ENCODE measurements at places on chromosomes 1 and 21. TPM values are rescaled to one million over a fixed set of nuclear protein-coding genes. Genes with fewer than 3 reads are reported as not detected.

FOXD2 gene
- not detected for total RNA-seq

ARHGAP30 gene
- not detected for total RNA-seq

RGS13 gene
- total RNA-seq = not detected

LCE2C gene
- total RNA-seq = not detected

CNKSR1 gene
- 0.30 TPM for total RNA-seq

TMEM52 gene
- not detected for total RNA-seq

BEND5 gene
- not detected for total RNA-seq

SPRR4 gene
- total RNA-seq = not detected

S100A7 gene
- total RNA-seq = not detected

PTPN22 gene
- total RNA-seq = 5.2 TPM

UMODL1 gene
- total RNA-seq = not detected

OR2T27 gene
- not detected for total RNA-seq

WDR64 gene
- not detected for total RNA-seq

PRAMEF17 gene
- not detected for total RNA-seq

PPIH gene
- total RNA-seq = 47.4 TPM

SLC9C2 gene
- not detected for total RNA-seq

LCE1E gene
- total RNA-seq = not detected

KRTAP10-11 gene
- not detected for total RNA-seq

EPHX1 gene
- 7.9 TPM for total RNA-seq

DPT gene
- not detected for total RNA-seq

BSND gene
- total RNA-seq = not detected

CELA2B gene
- not detected for total RNA-seq

FASLG gene
- total RNA-seq = not detected

RPS6KC1 gene
- total RNA-seq = 22.9 TPM

RGS16 gene
- under 0.01 TPM for total RNA-seq

OR2L2 gene
- not detected for total RNA-seq

DNASE2B gene
- not detected for total RNA-seq

CD1D gene
- not detected for total RNA-seq

SPRR2E gene
- not detected for total RNA-seq

KDF1 gene
- total RNA-seq = not detected

C8A gene
- total RNA-seq = not detected

NTNG1 gene
- total RNA-seq = 0.15 TPM

GPR137B gene
- 6.8 TPM for total RNA-seq

DMRTA2 gene
- total RNA-seq = not detected

WNT3A gene
- not detected for total RNA-seq

NEGR1 gene
- 3.8 TPM for total RNA-seq

ESPN gene
- total RNA-seq = 1.3 TPM
